ENCODE measurements at places on chromosomes 5 and 9.

GRCh38 chr9:98751210-98751609 lies 42.5 kb upstream of the GABBR2 start:
- no peak for DNase-seq

DNA sequence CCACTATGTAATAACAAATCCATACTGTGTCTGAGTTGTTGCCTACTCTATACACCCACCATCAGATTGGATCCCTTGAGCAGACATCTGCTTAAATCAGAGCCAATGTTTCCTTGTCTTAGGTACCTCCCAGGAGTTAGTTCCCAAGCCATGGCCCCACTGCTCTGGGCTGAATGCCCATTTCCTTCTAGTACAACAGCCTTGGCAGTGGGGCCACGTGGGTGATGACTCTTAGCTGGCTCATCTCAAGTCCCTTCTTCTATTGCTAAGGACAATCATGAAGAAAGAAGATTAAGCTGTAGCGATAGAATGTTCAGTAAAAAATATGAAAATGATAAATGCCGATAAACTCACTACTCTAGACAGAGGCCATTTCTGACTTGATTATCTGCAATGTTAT lies 16.6 kb downstream of the PTGR1 start:
- no peak for DNase-seq

DNA sequence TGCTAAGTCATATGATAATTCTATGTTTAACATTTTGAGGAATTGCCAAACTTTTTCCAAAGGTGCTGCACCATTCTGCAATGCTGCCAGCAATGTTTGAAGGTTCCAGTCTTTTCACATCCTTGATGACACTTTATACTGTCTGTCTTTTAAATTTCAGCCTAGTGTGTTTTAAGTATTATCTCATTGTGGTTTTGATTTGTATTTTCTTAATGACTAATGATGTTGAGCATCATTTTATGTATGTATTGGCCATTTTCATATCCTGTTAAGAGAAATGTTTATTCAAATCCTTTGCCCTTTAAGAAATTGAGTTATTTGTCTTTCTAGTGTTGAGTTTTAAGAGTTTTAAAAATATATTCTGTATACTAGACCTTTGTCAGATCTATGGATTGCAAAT lies 5.0 kb upstream of the TEX48 start:
- no peak for DNase-seq

DNA sequence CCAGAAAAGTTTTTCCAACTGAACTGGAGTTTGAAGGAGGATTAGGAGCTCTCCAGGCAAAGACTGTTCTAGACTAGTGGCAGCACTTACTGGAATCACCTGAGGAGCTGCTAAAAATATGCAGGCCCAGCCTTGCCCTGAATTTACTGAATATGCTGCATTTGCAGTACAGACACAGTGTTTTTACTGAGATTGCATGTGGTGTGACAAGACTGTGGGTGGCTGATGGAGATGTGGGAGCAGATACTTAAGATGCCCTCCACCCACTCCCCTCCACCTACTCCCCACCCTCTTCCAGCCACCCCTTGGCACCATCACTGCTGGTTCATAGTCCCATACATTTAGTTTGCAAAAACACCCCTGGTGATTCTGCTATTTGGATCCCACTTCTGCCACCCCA lies 64.1 kb upstream of the HRH2 start:
- DNase-seq, result no peak

DNA sequence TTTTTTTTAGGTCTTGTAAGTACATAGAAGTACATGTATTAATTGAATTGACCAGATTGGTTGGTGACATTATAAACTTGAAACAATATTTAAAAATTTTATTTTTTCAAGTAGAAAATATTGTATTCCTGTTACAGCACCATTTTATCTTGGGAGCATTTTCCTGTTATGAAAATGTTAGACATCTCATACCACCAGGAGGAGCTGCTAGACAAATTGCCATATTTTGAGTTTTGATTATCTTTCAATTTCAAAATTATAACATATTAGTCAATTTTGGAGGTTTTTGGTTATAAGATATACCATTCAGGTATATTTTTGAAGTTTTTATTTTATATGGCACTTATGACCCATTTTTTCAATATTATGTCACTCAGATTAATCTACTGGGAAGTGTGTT lies 84.4 kb downstream of the CNTLN start:
- no peak for DNase-seq
